CD4-positive, alpha-beta T cell (primary cell): ENCODE measurements at places on chromosomes 13 and 19.

- no peak for DNase-seq
Measured at GRCh38 chr13:30870049-30870884, 35.8 kb upstream of the MEDAG start.

- peak; percentile 50 for DNase-seq
Measured at GRCh38 chr13:48579165-48579918, 46.5 kb upstream of the RCBTB2 start.

GRCh38 chr13:102234618-102235017 lies 167.2 kb downstream of the FGF14 start:
- DNase-seq, result no peak

DNA sequence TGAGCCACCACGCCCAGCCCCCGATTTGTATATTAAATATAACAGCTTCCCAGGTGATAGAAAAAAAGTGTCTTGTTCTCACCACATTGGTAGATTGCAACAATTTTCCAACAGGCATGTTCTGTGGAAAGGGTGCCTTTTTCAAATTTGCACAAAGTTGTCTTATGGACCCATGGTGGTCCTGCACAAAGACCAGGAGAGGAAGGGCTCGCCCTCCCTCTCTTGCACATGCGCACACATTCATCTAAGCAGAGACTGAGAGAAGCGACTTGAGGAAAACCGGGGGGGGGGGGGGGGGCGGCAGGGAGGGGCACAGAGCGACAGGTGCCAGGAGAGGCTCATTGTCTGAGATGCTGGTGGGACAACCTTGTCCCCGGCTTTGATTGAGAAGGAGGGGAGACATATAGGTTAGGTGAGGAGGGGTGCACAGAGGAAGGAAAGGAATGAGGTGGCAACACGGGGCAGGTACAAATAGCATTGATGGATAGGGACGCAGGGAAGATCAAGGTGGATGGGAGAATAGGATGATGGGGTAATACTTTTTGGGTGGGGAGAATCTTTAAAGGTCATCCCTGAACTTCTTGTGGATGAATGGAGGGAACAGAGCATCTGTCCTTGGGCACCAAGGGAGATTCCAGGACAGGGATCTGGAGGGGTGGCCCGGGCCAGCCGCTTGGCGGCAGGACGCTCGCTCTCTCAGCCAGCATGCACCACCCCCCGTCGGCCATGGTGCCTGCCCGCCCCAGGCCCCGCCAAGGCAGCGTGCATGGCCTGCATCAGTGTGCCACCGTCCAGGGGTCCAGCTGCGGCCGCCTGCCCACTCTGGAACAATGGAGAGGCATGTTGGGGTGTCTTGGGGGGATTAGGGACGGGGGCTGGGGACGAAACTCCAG lies 76.0 kb downstream of the IER2 start:
- DNase-seq, result no peak

DNA sequence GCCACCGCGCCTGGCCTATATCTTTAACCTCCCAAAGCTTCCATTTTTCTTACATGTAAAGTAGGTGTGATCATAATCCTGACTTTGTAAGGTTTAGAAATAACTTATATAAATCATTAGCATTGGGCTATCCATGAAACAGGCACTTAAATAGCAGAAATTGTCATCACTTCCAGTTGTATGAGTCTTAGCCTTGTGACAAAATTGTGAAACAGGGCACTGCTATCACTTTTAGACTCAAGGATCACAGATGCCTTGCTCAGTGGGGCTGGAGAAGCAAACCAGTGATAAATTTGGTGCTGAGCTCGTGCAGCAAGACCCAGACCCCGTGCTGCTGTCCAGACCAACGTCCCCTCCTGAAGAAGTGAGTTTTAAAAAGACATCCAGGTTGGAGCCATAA lies 209.7 kb downstream of the KATNAL1 start:
- no peak for DNase-seq
